ENCODE measurements at places on chromosomes 11 and 22.

- no peak overlapping the region for H3K4me3 ChIP-seq
- no peak overlapping the region for H3K27ac ChIP-seq
- no peaks in the 10 kb centered on the region for H3K27me3 ChIP-seq
- no peaks in the 10 kb centered on the region for H3K4me1 ChIP-seq
- DNase-seq: no peak
Observed at GRCh38 chr22:44409211-44409973, 88.6 kb downstream of the RTL6 start.

DNA sequence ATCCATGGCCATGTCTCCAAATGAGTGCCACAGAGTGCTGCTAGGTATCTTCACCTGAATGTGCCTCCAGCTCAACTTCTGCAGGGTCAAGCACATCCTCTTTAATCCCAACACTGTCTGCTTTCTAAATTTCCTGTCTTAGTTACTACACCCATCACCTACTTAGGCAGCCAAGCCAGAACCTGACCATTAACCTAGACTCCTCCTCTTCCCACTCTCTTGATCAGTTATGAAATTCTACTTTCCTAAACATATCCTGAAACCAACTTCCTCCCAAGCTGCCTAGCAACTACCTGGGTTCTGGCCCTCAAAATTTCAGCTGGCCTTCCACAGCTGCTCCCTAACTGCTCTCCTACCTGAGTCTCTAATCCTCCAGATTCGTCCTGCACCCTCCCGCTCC, 22.7 kb downstream of the CADM1 start:
- H3K4me1 ChIP-seq: no peaks in the 10 kb centered on the region
- no peaks in the 10 kb centered on the region for H3K27me3 ChIP-seq
- H3K4me3 ChIP-seq: no peak overlapping the region
- no peaks in the 10 kb centered on the region for H3K36me3 ChIP-seq
- H3K27ac ChIP-seq: no peak overlapping the region

- H3K4me3 ChIP-seq: no peak overlapping the region
- DNase-seq: no peak
- no peaks in the 10 kb centered on the region for H3K4me1 ChIP-seq
- no peak overlapping the region for H3K27ac ChIP-seq
Observed at GRCh38 chr11:74265256-74265655, 46.2 kb downstream of the P4HA3 start.

DNA sequence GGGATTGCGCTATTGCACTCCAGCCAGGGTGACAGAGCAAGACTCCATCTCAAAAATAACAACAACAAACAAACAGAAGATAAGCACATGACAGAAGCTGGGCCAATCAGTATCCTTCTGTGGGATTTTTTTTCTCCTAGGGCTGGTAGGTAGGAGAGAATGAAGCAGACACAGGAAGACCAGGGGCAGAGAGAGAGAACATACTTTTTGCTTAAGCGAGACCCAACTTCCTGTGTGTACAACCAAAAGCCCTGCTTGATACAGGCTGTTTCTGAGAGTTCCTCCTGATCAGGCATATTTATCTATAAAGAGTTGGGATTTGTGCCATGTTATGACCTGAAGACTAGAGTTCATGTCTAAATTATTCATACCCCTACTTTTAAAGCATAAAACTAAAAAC, 12.4 kb upstream of the PLEKHB1 start:
- no peaks in the 10 kb centered on the region for H3K4me1 ChIP-seq
- H3K27me3 ChIP-seq: no peaks in the 10 kb centered on the region
- H3K36me3 ChIP-seq: no peaks in the 10 kb centered on the region
- DNase-seq: no peak
- H3K27ac ChIP-seq: no peak overlapping the region

GRCh38 chr11:10640308-10640707, 53.2 kb downstream of the IRAG1 start:
- H3K4me1 ChIP-seq: peaks cover 32% of the 10 kb centered on the region
- DNase-seq: no peak
- no peaks in the 10 kb centered on the region for H3K27me3 ChIP-seq
- no peak overlapping the region for H3K4me3 ChIP-seq
- peak overlapping the region; percentile 70 for H3K27ac ChIP-seq
- H3K36me3 ChIP-seq: no peaks in the 10 kb centered on the region

- no peak overlapping the region for H3K4me3 ChIP-seq
- no peaks in the 10 kb centered on the region for H3K36me3 ChIP-seq
- H3K27ac ChIP-seq: no peak overlapping the region
Observed at GRCh38 chr11:134008634-134009071, 51.9 kb upstream of the IGSF9B start.

DNA sequence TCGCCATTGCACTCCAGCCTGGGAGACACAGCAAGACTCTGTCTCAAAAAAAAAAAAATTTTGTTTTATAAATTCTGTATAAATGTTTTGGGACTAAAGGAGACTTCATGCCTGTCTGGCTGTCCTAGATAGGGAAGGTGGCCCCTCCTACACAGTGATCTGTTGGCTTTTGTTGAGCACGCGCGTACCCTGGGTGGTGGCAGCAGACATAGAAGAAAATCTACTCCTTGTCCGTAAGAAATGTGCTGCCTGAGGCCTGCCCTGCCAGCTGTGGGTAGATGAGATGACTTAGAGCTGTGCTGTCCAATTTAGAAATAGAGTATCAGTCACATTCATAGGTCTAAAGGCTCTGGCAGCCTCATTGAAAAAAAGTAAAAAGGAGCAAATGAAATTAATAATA, 37.0 kb downstream of the AP2A2 start:
- peaks cover 25% of the 10 kb centered on the region for H3K4me1 ChIP-seq
- no peak overlapping the region for H3K27ac ChIP-seq
- no peak for DNase-seq
- peaks cover 24% of the 10 kb centered on the region for H3K36me3 ChIP-seq

DNA sequence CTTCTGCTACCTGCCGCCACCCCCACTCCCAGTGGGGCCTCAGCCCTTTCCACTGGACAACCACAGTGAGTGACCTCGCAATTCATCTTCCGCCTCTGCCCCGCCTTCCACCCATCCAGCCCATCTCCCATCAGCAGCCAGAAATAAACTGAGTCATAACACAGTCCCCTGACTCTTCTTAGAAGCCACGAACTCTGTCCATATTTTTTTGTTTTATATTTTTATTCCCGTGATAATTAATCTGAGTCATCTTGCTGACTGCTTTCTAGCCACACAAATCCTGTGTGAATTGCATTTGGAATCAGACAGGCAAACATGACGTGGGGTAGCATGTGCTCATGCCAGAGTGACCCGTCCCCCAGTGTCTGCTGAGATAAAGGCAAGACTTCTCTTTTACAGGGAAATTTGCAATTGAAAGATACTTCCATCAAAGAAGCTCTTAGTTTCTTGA, 7.0 kb downstream of the FADD start:
- H3K27ac ChIP-seq: no peak overlapping the region
- no peak for DNase-seq

GRCh38 chr22:28299309-28299708, 380.3 kb upstream of the PITPNB start:
- H3K4me1 ChIP-seq: no peaks in the 10 kb centered on the region
- H3K36me3 ChIP-seq: no peaks in the 10 kb centered on the region
- H3K27me3 ChIP-seq: no peaks in the 10 kb centered on the region
- no peak overlapping the region for H3K4me3 ChIP-seq

DNA sequence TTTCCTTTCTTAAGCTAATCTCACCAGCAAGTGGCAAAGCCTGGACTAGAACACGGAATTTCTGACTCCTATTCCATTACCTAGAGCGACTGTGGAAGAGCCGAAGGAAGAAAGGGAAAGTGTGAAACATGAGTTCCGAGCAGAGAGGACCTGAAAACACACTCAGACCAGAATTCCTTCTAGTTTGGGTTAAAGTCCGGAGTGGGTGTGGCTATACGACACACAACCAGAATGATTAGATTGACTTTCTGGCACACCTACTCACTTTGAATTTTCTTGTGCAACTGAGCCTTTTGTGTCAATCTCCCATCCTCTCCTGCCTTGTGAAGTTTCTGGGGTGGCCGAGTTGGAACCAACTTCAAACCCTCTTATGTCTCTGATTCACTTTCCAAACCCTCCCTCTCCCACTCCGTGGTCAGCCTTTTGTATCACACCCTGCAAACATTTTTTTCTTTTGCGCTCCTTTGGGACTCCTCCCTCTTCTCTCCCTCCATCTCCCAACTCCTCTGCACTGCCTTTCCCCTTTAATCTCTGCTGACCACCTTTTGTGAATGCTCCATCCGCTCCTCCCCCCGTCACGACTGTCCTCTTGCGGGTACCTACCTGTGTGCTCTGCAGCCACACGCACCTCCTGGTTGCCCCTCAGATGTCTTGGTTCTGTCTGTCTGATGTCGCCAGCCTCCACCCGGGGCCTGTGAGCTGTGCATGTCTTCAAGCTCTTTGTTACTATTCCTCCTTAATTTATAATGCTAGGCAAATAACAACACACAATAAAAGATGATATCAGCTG, 86.3 kb upstream of the BLID start:
- DNase-seq: no peak
- peak overlapping the region; percentile 36 for H3K4me3 ChIP-seq
- H3K4me1 ChIP-seq: peaks cover 19% of the 10 kb centered on the region

DNA sequence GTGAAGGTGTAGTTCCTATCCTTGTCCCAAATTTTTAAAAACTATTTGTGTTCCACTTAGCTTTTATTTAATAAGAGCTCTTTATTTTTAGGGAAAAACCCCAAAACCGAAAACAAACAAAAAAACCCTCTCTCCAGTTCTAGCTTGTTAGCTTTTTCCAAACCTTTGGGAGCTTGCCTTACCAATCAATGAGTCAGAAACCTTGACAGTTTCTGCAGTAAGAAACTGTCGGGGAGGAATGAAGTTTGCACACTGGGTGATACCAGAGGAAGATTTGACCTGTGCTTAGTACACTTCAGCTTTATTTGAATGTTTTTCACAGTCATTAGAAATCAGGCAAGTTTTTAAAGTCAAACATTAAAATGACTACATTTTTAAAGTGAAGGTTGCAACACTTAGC, 105.0 kb downstream of the FAT3 start:
- no peaks in the 10 kb centered on the region for H3K36me3 ChIP-seq
- H3K27ac ChIP-seq: no peak overlapping the region
- peaks cover 7% of the 10 kb centered on the region for H3K4me1 ChIP-seq
- H3K27me3 ChIP-seq: no peaks in the 10 kb centered on the region

- H3K27ac ChIP-seq: no peak overlapping the region
- no peak overlapping the region for H3K4me3 ChIP-seq
- no peak for DNase-seq
- peaks cover 41% of the 10 kb centered on the region for H3K4me1 ChIP-seq
- H3K36me3 ChIP-seq: no peaks in the 10 kb centered on the region
Observed at GRCh38 chr22:49938565-49939136, 20.2 kb downstream of the CRELD2 start.

DNA sequence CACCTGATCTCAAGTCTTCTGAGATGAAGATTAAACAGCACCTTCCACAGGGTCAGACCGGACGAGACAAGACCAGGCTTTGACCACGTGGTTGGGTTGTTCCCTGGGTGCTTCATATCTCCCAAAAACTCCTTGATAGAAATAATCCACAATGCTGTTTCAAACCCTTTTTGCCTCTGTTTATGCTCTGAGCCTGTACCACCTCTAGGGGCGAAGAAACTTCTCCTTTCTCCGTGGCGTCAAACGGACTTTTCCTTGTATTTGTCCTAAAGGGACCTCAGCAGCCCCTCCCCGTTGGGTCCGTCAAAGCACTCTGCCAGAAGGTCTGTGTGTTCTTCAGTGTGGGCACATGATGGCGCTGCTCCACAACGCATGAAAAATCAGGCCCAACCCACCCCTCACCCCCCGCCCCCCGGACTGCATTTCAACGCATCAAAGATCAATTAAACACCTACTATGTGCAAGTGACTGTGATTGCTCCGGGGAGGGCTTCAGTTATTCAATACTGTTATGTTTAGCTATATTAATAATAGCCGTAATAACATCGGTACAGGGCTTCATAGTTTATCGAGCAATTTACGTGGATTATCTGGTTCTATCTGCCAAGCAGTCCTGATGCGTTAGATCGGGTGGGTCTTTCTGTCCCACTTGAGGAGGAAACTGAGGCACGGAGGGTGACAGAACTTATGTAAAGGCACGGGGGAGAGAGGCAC, 17.3 kb upstream of the EIF3D start:
- no peaks in the 10 kb centered on the region for H3K36me3 ChIP-seq
- H3K27me3 ChIP-seq: no peaks in the 10 kb centered on the region
- no peak for DNase-seq

DNA sequence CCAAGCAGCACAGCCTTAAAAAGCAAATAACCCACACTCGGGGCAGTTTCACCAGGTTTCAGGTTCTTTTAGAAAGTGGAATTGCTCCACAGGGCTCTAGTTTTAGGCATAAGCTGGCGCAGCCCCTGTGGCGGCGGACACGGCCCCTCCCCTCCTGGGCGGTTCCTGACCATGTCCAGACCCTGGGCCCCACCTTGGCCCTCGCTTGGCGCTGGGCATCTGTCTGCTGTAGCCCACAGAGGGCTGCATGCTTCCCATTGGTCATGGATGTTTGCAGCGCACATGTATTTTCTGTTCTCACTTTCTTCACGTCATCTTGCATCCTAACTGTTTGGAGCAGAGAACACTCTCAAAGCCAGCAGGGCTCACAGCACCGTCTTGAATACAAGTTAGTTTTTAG, 244.3 kb downstream of the BRD1 start:
- H3K4me1 ChIP-seq: no peaks in the 10 kb centered on the region
- no peak overlapping the region for H3K4me3 ChIP-seq
- no peak for DNase-seq
- no peaks in the 10 kb centered on the region for H3K36me3 ChIP-seq
- H3K27ac ChIP-seq: no peak overlapping the region
- H3K27me3 ChIP-seq: no peaks in the 10 kb centered on the region

DNA sequence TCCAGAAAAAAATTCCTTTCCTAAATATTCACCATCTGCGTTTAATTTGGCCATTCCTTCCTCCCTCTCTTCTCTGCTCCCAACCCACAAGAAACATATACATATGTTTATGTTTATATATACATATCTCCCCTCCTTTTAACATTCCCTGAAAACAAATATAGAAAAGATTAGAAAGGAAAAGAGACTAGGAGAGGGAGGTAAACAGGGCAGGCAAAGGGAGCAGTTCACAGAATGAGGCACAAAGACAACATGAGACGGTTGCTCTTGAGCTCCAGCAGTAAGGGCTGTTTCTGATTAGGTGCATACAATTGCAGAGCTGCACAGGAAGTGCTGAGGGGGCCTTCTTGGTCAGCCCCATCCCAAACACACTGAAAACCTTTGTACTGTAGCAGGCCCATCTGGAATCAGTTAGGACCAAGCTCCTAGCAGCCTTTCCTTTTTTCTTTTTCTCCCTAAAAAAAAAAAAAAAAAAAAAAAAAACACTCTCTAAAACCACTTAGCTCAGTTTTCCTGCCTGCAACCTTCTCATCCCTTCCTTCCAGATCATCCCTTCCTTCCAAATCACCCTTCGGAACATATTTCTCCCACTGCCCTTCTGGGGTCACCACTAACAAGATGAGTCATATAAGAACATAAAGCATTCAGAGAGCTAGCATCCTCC, 57.0 kb downstream of the RBFOX2 start:
- peak overlapping the region; percentile 80 for H3K27ac ChIP-seq
- no peak for DNase-seq
- H3K27me3 ChIP-seq: no peaks in the 10 kb centered on the region
- no peak overlapping the region for H3K4me3 ChIP-seq
